PC-9 (cell line): ENCODE measurements at places on chromosomes 6 and 20.
A peak's percentile ranks its signal among the peaks of the same experiment; 100 is the strongest.

DNA sequence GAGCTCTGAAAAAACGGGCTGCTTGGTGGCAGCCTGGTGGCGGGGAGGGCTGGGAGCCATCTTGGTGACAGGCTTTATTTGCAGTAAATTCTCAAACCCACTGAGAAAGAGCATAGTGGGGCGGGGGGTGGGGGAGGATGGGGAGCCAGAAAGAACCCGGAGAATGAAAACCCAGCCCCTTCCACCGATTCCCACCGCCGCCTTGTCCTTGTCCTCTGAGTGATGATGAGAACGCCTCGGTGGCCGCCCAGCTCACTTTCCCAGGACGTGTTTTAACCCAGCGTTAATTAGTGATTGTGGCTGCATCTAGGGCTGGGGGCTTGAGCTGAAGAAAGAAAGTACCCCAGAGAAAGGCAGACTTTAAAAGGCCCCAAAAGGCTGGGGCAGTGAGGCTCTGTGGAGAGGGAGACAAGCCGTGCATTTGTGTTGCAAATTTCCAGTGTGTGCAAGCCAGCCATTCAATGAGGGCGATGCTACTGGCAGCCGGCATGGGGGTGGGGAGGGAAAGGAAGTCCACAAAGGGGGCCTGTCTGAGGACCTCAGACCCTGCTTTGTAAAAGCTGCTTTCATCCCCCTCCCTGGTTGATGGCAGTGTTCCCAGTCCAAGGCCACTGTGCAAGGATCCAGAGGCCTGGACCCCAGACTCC, 6.2 kb upstream of the GHRH start:
- no peak for DNase-seq

DNA sequence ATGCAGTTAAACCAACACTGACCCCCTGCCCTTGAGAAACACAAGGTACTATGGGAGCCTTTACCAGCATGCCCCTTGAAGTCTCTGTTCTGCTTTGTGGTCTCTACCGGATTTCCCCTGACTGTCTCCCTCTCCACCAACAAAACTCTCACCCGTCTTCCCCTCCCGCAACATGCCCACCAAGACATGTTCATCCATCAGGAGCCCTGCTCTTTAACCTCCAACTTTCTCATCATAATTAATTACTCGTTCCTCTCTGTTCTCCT, 1.1 kb downstream of the ZNF165 start:
- no peak for DNase-seq

- DNase-seq = no peak
Measured at GRCh38 chr6:20906945-20907344, 372.7 kb downstream of the CDKAL1 start.

DNA sequence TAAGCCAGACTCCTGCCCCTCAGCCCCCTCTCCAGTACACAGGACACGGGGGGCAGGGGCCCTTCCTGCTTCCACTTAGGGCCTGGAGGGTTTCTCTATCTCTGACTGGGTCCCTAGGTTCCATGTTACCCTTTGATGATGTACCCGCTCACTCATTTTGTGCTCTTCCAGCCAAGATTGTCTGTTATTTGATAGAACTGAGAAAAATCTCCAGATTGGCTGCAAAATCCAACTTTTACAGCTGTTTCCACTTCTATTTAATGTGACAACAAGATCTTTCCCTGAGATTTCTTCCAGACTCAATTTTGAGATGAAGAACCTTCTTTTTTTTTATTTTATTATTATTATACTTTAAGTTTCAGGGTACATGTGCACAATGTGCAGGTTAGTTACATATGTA, 85.7 kb downstream of the TMEM170B start:
- no peak for DNase-seq

DNA sequence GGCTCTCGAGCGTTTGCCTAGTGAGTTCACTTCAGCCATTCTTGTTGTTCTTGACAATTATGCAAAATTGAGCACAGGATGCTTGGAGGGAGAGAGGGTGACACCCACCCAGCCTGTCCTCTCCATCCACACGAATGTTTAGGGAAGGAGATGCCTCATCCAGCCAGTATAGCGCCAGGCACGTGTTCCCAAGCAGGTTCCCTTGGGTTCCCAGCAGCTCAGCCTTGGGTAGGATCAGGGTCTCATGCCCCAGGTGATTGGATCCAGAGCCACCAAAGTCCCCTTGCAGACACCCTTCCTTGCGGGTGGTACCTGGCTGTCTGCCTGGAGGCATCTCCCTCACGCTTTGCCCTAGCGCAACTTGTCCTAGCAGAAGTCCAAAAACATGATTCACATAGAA, 394.9 kb downstream of the CDH4 start:
- DNase-seq = no peak

GRCh38 chr20:4484379-4484997, 237.2 kb upstream of the PRND start:
- no peak for DNase-seq

DNA sequence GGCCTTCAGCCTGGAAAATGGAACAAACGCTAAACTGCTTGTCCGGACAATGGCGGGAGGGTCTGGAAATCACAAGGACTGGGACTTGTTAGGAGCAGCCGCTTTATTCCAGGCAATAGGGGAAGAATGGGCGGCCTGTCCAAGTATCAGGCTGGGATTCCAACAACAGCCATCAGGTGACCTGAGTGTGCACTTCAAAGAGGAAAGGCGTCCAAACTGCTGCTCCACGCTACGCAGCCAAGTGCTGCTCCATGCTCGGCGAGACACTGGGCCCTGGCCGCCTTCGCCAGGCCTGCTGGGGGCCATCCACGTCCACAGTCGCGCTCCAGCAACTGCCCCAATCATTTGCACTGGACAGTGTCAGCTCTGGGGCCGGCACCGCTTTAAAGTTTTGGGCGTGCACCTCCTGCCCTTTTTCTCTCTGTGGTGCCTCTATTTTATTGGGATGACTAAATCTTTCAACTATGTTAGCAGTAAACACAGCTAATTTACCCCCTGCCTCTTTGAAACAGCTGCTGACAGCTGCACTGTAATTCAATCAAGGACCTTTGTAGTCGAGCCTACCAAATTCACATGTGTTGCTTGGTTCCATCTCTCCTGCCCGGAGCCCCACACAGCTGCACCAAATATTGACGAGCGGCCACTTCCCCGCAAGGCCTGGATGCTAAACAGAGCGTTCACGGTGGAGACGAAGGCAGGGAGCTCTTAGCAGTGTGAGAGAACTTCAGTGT, 98.3 kb downstream of the BMP7 start:
- no peak for DNase-seq

- DNase-seq = no peak
Measured at GRCh38 chr6:127404133-127404532, 55.1 kb downstream of the KIAA0408 start.

DNA sequence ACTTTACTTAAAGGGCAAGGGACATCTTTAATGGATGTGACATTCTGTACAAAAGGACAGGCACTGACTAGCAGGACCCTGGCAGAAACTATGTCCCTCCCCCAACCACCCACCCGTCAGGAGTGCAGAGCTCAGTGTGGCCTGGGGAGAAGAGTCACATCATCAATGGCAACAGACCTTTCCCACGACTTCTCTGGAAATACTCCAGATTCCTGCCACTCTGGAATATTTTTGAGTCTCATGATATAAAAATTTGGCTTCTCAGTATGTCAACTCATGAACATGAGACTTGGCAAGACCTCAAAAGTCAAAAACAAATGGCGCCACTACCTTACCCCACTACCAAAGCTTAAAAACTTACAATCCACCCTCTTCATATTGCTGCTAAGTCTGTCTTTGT, 118.3 kb downstream of the SLC23A2 start:
- DNase-seq = no peak

DNA sequence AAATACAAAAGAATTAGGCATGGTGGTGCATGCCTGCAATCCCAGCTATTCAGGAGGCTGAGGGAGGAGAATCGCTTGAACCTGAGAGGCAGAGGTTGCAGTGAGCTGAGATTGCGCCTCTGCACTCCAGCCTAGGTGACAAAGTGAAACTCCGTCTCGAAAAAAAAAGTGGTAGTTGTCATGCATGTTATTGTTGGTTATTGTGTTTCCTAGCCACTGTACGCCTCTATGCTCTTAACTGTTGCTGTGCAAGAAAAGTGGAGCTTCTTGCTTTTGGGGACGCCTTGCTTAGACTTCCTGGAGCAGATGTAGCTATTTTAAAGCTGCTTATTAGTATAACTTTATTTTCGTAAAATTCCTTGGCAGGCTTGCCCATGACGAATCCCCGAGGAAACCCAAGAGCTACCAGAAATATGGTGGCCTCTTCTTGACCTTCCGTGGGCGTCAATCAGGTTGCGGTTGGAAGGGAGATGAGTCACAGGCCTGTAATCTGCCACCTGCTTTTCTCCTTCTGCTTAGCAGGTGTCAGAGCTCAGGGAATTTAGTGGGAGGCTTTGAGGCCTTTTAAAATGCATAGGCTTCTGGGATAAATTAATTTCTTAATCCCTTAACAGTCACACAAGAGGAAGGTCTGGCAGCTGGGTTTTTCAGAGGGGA, 17.3 kb downstream of the GABRR2 start:
- DNase-seq = peak; percentile 96

DNA sequence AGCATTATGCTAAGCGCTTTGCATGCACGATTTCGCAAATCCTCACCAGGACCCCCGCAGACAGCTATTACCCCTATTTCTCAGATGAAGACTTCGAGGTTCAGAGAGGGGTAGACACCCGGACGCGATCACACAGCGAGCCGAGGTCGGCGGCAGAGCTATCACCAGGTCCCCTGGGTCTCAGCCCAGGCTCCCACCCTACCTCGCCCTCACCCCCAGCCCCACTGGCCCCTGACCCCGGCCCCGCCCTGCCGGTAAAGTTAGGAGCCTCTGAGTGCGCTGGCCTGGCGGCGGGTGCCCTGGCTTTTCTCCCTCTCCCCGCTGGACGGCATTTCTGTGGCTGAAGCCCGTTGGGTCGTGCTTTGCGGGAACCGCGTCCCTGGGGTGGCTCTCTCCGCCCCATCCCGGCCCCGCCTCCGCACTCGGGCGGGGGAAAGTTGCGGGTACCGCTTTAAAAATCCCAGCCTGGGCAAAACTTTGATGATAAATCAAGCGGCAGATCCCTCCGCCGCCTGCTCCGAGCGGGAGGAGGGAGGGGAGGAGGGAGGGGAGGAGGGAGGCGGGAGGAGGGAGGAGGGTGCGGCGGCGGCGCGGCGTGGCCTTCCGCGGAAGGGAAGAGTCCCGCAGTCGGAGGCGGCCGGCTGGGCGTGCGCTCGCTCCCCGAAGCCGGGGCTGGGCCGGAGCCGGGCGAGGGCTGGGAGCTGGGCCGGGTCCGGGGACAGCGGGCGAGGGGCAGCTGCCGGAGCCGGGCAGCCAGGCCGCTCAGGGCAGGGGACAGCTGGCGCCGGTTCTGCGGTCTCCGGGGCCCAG, at the start of gene VSTM2L:
Gene VSTM2L (plus strand): TSS at position 624 of the 810 bp plus-strand sequence. CDS start 224 bp downstream, outside the sequence.
- peak; percentile 23 for DNase-seq

- peak; percentile 25 for DNase-seq
Measured at GRCh38 chr6:16438718-16439591, 200.6 kb downstream of the GMPR start.

DNA sequence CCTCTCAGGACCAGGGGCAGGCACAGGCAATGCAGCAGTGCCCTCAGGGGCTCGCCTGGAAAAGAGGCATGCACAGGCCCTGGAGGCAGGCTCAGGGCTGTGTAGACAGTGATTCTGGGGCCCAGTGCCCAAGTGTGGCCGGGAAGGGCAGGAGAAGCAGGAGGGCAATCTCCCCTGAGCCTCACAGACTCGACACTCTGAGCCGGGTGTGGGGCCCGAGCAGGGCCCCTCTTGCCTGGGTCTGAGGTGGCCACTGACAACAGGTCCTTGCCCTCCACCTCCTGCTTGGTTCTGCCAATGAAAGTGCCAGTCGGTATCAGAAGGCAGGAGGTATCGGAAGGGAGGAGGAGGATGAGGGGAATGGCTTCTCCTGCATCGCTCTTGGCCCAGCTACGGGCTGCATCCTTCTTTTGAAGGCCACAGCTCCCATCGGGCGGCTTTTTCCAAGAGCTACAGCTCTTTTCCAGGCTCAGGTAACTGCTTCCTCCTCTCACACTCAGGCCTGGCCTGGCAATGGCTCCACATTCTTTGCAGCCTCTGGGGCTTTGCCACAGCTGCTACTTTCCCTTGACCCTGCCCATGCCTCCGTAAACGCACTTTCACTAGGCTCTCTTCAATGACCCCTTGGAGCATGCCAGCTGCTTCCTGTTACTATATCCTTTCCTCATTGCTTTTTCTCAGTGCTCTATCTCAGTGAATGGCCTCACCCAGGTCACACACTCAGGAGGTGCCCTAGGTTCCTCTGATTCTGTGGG, 24.5 kb downstream of the GABRR2 start:
- no peak for DNase-seq

DNA sequence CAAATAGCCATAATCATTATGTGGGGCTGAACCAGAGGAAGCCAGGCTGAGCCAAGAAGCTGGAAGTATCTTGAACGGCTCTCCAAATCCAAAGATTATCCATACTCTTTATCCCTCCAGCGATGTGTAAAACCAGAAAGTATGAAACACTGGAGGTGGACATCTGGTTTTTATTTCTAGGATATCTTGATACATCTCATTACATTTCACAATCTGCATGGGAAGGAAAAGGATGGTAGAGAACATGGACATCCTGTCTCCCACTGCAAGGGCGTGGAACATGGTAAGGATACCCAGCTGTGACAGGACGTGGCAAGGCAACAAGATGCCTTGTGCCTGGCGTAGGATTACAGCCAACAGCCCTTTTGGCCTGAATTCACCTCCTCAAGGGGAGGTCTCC, 20.1 kb downstream of the TRIM27 start:
- DNase-seq = no peak

- DNase-seq = no peak
Measured at GRCh38 chr6:164928057-164928727, 381.2 kb downstream of the C6orf118 start.

GRCh38 chr20:61972636-61973508, 92.8 kb downstream of the TAF4 start:
- no peak for DNase-seq

GRCh38 chr6:90530882-90531281, 56.0 kb downstream of the MAP3K7 start:
- no peak for DNase-seq

- no peak for DNase-seq
Measured at GRCh38 chr6:168546151-168546550, 105.2 kb downstream of the SMOC2 start.

- no peak for DNase-seq
Measured at GRCh38 chr6:139882234-139882633, 507.8 kb upstream of the CITED2 start.

DNA sequence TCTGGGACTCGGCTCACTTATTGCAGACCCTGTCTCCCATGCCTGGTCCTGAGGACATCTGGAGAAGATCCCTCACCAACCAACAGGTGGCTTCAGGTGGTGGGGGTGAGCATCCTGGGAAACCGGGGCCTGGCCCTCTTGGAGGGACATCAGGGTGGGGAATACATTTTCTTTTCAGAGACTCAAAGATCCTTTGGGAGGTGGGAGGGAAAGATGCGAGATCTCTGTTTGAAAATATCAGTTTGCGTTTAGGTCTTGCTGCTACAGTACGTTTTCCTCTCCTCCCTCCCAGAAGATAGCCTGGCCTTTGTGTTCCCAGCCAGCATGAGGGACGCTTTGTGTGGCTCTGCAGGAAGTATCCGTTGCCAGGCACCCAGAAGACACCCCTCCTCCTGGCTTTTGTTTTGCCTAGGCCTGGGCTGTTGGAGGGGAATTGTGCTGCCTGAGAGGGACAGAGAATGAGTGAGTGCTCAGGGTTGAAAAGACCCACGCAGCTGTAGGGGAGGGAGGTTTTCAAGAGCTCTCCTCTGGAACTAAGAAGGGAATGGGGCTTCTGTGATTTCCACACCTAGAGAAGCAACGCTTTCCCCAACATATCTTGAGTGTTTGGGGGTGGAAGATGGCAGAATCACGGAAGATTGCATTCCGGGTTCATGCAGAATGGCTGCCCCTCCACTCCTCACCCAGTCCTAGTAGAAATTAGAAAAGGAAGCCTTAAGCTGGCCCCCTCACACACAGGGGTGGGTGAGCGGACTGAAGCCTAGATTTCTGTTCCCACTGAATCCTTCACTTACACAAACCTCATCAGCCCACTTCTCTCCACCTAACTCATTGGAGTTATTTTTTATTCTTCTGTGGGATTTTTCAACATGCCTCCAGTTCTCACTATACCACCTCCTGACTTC, 22.0 kb upstream of the SLC2A12 start:
- DNase-seq = no peak
